Stimulated activated CD8-positive, alpha-beta memory T cell treated with anti-CD3 and anti-CD28 coated beads, Interleukin-4, amount 100 ng/mL, for 24 hours (primary cell): ENCODE measurements at places on chromosomes 11 and 22.
A peak's percentile ranks its signal among the peaks of the same experiment; 100 is the strongest.

DNA sequence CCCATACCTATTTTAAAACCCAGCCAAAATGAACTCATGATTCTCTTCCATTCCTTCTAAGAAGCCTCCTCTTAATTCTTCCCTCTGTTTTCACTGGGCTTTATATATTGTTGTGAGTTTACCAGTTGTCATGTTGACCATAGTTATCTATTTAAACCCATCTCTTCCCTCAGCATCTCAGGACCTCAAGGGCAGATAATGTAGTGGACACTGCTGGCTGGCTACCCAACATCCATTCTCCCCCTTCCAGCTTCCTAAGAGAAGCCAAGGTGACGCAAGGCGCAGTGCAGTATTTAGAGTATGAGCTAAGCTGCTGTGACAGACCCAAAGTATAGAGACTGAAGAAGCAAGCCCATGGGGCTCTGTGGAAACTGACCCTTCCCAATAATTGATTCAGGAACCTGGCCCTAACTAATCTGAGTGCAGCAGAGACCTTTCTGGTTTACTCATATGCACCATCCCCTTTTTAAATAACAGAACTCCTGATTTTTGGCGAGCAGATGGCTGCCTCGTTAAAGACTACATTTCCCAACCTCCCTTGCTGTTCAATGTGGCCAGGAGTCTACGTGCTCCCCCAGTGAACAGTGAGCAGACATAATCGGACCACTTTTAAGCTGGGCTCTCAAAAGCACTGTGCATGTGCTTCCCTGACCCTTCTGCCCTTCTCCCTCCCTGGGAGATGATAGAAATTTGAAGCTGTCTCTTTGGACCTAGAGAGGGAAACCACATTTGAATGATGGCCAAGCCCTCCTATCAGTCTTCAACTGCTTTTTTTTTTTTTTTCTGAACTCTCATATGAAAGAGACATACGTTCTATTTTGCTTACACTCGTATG, 28.1 kb upstream of the CREB3L1 start:
- no peak for DNase-seq

GRCh38 chr11:44755556-44756523, 29.1 kb downstream of the TSPAN18 start:
- no peak for DNase-seq

GRCh38 chr11:34790620-34791019, 125.6 kb downstream of the APIP start:
- DNase-seq, result no peak

- no peak for DNase-seq
Observed at GRCh38 chr22:48535868-48536540, 1291.7 kb downstream of the BRD1 start.

DNA sequence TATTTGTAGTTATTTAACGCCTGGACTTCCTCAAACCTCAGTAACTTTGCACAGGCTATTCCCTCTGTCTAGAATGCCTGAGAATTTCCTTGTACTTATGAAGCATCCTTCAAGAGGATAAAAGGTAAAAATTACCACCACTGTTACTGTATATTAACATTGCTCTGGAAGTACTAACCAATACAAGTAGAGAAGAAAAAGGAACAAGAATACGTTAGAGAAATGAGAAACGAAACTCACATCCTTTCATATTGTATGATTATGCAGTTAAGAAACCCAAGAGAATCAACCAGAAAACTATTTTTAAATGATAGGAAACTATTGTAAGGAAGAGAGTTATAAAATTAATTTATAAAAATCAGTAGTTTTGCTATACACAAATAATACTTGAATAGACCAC, 48.2 kb upstream of the OR5P2 start:
- no peak for DNase-seq

DNA sequence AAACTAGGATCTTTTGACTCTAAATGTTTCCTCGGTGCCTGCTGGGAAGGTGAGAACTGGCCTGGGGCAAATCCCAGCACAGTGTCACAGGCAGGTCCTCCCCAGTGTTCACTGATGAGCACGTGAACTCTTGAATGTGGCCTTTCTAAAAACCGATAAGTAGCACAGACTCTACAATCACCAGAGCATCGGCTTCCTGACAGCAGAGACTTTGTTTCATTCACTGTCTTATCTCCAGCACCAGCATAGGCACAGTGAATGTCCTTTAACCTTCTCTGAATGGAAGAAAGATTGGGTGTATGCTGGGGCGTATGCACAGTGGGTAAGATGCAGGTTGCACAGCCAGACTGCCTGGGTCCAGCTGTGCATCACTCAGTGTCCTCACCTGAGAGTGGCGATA, 59.3 kb upstream of the EIF3D start:
- DNase-seq, result no peak

- no peak for DNase-seq
Observed at GRCh38 chr11:83127310-83127637, 29.7 kb upstream of the PCF11 start.

- no peak for DNase-seq
Observed at GRCh38 chr22:21703684-21704316, 31.8 kb downstream of the YPEL1 start.

DNA sequence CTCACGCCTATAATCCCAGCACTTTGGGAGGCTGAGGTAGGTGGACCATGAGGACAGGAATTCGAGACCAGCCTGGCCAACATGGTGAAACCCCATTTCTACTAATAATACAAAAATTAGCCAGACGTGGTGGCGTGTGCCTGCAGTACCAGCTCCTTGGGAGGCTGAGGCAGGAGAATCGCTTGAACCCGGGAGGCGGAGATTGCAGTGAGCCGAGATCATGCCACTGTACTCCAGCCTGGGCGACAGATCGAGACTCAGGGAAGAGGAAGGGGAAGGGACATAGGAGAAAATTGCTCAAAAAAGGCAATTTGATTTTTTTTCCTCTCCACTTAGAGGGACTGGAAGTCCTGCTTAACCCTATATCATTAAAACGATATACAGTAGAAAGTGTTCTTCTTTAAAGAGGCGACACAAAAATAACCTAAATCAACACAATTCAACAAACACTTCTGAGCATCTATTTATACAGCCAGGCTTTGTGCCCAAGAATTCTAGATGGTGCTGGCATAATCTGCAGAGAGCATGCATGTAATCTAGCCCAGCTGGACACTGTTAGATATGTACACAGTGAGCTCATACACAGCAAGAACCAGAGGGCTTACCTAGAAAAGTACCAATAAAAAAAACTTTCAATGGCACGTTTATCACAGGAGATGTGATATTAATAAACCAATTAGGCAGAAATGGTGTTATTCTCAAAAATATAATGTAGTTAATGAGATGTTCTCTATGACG, 20.9 kb upstream of the DENND5A start:
- DNase-seq, result no peak

DNA sequence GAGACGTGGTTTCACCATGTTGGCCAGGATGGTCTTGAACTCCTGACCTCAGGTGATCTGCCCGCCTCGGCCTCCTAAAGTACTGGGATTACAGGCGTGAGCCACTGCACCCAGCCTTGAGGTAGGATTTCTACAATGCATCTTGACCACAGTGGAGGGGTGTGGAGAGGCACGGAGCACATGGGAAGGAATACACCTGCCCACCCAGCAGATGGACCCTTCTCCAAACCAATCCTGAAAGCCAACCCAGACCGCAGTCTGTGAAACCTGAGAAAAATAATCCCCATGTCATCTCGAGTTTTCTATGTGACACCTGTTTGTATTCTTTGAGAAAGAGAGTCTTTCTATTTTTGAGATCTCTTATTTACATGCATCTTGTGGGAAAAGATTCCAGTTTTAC, 32.5 kb downstream of the LGR4 start:
- DNase-seq, result no peak

- DNase-seq, result no peak
Observed at GRCh38 chr11:72735495-72736027, 16.6 kb downstream of the ARAP1 start.

GRCh38 chr11:107711861-107712755, at the start of gene SLN:
SLN (minus strand) TSS chr11:107712056.
- no peak for DNase-seq

DNA sequence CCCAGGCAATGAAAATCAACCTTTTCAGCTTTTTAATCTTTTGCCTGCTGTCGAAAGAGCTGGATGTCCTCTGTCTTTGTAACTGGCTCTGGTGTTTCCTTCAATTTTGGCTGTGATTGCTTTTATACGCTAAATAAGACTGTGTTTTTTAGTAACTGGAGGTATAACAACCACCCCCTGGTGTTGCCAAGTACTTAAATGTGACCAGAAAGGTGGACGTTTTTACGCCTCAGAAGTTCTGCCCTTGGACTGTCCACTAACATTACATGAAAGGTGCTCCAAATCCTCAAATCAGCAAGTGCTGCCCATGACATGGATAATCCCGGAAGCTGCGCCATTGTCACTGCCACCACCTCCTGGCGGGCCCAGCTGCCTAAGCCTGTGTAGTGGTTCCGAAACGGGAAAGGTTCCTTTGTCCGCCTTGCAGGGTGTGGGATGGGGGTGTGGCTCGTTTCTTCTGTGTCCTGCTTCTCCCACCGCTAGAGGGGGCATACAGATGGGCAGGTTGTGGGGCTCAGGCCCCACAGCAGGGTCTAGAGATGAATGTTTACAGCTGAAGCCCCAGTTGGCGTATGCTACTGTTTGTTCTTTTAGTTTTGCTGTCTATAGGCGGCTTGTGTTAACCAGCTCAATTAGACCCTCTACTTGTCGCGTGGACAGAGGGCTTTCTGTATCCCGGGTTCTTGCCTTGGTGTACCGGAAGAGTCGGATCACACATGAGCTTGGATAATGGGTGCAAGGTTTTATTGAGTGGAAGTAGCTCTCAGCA, 82.2 kb upstream of the SEPTIN5 start:
- no peak for DNase-seq

- DNase-seq, result no peak
Observed at GRCh38 chr22:25475257-25476022, 89.0 kb upstream of the GRK3 start.

DNA sequence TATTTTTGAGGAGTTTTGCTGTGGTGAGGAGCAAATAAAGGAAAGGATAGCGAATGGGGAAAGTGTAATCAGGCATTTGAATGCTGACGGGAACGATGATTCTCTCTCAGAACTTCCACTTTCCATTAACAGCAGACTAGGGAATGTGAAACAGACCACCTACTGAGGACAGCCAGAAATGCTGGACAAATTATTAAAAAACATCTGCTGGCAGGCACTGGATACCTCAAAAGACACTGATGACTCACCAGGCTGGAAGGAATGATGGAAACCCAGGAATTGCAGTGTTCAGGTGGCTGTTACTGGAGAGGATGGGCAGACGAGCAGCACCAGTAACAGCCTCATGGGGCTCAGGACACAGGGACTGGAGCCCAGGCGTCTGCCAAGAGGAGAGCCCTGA, 33.4 kb downstream of the PLA2G6 start:
- no peak for DNase-seq

- no peak for DNase-seq
Observed at GRCh38 chr11:11230802-11231562, 122.1 kb downstream of the CSNK2A3 start.

DNA sequence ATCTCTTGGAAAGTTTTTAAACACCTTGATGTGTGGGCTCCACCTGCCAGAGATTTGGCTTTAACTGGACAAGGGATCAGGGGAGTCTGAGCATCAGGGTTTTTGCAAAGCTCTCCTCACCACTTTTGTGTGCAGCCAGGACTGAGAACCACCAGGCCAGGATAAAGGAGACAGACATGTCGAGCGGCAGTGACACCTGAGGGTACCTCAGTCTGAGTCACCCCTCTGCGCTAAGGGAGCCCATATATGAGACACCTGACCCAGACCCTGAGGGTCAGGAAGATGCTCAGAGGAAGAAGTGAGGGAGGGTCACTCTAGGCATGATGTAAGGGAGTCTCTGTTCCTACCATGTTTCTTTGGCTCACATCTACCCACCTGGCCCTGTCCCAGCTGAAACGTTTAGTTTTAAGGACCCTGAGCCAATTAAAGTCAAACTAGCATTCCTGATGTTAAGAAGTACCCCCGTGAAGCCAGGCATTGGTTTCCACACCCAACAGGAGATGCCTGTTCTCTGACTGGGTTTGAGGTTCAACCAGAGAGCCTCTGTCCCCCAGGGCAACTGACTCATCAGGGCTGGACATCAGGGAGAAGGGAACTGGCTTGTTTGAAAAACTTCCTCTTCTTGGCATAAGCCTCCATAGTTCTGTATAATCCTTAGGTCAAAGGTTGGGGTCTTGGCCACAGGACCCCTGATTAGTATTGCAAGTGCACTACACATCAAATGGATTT, 72.4 kb upstream of the BIRC3 start:
- DNase-seq, result no peak

DNA sequence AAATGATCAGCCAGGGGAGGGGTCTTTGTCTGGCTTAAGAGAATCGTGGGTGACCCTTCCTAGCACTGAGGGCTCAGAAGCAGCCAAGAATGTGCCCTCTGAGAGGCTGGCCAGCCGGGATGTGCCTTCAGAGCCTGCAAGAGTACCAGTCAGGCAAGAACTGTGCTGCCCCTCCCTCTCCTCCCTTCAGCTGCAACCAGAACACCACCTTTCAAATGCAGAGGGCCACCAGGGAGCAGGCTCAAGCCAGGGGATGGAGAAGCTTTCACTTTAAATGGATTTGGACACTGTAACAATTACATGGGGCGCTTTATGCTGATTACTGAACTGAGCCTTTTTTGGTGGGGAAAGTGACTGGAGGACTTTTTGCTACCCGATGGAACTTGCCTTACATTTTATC, 44.9 kb upstream of the TENM4 start:
- DNase-seq, result no peak

GRCh38 chr11:43931717-43932039, 10.8 kb upstream of the C11orf96 start:
- no peak for DNase-seq

- DNase-seq, result no peak
Observed at GRCh38 chr11:96331699-96332116, 11.3 kb downstream of the MAML2 start.

GRCh38 chr11:65498977-65499712, at the start of gene MALAT1:
MALAT1 (plus strand) TSS chr11:65499045.
- peak; percentile 82 for DNase-seq

- no peak for DNase-seq
Observed at GRCh38 chr22:37025500-37026070, 6.0 kb downstream of the MPST start.

DNA sequence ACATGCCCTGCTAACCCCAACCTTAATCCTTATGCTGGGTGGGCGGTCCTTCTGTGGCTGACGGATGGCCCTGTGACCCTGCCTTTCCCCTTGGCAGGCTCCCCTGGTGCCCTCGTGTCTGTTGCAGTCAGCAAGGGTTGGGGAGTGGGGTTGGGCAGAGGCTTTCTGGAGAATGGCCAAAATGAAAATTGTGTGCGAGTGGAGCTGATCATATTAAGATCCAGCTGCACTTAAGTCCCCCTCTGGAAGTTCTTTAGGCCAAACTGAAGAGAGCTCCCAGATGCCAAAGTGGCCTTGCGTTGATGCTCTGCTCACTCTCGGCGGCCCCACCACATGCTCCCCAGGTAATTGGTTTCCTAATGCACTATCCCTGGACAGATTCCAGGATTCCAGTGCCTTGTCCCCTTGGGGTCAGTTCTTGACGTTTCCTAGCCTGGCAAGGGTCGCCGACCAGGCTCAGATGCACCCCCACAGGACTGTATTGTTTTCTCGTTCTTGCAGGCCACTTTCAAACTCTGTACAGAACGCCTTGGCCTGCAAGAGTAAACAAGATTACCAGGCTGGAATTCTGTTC, 16.4 kb upstream of the C11orf96 start:
- no peak for DNase-seq

- peak; percentile 82 for DNase-seq
Observed at GRCh38 chr11:72821920-72822799, 7.9 kb downstream of the ATG16L2 start.
